ENCODE measurements at places on chromosomes 16 and 17.

DNA sequence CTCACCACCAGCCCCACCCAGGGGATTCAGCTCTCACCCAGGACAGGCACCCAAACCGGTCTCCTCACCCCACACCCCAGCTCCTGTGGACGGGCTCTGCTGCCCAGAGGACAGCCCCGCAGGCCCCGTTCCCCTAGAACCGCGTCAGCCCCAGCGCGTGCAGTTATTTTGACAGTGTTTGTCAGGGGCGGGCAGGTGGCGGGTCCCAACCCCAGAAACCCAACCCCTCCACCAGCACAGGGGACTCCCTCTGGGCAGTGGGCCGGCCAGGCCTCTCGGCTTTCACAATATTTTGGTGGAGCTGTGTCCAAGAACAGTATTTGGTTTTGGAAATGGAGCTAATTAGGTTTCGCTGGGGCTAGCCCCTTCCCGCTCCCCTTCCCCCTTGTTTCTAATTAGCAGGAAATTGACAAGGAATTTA is 44.8 kb downstream of the BAHCC1 start:
- DNase-seq: no peak

DNA sequence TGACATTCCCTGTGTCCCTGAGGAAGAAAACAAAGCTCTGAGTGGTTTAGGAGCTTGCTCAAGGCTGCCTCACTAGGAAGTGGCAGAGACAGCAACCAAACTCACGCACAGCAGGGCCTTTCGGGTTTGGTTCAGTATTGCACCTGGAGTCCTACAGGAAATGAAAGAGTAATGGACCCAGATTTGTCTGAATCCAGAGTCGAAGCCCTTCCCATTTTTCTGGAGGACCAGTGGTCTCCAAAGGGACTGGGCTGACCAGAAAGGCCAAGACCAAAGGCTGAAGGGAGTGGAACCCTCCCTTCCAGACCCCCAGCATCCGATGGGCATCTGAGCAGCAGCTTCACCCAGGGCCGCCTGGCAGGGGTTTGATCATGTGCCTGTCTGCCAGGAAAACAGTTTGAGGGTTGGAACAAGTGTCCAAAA is 85.5 kb upstream of the RPL38 start:
- DNase-seq: no peak

- peak; percentile 77 for DNase-seq
These were observed 6.7 kb downstream of the SHMT1 start for GRCh38 chr17:18356624-18357023.

GRCh38 chr16:10994571-10994970 is 50.2 kb downstream of the CLEC16A start:
- DNase-seq: no peak

DNA sequence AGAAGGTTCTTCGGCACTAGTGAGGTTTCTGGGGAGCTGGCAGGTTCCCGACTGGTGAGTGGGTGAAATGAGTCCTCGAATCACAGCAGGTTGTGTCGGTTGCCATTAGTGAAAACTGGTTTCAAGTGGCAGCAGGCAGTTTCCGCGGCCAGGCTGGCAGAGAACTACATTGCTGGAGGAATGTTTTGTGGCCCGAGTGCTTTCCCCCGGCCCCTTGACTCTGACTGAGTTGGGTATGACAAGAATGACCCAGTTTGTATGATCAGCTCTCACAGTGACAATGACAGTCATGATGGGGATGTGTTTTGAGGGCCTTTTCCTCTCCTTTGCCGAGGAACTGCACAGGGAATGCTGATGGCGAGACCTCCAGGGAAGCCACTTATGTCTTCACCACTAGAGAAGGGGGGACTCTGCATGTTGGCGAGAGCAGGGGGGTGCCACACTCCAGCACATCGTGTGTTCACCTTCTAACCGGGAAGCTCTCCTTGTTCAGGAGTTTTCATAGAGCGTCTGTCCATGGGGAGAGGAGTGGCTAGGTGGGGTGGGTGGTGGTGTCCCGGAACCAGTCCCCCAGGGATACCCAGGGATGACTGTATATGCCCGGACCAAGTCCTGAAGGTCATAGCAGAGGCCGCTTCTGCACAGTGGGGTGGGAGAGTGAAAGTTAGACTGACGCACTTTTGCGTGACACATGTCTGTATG is 206.0 kb upstream of the CHMP6 start:
- no peak for DNase-seq

GRCh38 chr17:64134216-64134970 is 4.4 kb upstream of the ERN1 start:
- DNase-seq: no peak

DNA sequence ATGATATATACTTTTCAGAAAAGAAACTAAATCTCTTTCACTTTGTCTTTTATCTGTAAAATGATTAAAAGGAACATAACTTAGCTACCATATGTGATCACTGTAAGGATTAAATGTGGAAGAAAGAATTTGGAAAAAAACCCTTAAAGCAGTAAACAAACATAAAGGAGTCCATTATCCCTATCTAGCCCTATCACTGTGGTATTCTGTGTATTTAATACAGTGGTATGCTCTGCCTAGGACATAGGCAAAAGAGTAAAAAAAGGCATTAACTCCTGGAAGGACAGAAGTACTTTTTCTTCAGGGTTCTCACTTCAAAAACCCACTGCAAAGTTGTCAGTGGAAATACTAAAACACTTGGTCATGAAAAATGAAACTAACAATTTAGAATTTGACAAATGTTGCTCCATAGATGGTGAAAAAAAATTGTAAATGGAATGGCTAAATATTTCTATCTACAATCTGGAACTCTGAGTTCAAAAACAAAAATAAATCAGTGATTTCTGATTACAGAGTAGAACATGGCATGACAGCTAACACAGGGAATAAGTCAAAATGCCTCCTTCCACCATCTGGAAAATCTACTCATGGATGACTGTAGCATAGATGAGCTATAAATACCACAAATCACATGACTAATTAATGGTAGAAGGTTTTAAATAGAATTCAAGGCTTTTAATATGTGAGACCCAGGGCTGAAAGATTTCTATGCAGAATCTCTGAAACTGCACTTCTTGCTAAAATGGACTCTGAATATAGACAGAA is 140.1 kb downstream of the ITFG1 start:
- DNase-seq: no peak
